ENCODE measurements at places on chromosomes 11 and 22. TPM values are rescaled to one million over a fixed set of nuclear protein-coding genes. Genes with fewer than 3 reads are reported as not detected.
A peak's percentile ranks its signal among the peaks of the same experiment; 100 is the strongest.

The KLHDC7B gene
- total RNA-seq, result 0.29 TPM

- H3K27me3 ChIP-seq, result no peaks in the 10 kb centered on the region
- no peak overlapping the region for H3K4me3 ChIP-seq
- peak overlapping the region; percentile 89 for H3K27ac ChIP-seq
- peaks cover 27% of the 10 kb centered on the region for H3K4me1 ChIP-seq
- no peak for DNase-seq
Measured at GRCh38 chr11:65288706-65289536, 25.7 kb upstream of the CDC42EP2 start.

The APOBEC3F gene
- total RNA-seq, result 5.1 TPM

- no peaks in the 10 kb centered on the region for H3K4me1 ChIP-seq
- H3K27ac ChIP-seq, result no peak overlapping the region
- H3K4me3 ChIP-seq, result no peak overlapping the region
- H3K36me3 ChIP-seq, result no peaks in the 10 kb centered on the region
Measured at GRCh38 chr11:129778877-129779276, 36.8 kb upstream of the TMEM45B start.

The CNGA4 gene
- under 0.01 TPM for total RNA-seq

The SAA2 gene
- under 0.01 TPM for total RNA-seq

Data from osteoblast (primary cell).